ENCODE measurements at places on chromosomes 1 and 21.

DNA sequence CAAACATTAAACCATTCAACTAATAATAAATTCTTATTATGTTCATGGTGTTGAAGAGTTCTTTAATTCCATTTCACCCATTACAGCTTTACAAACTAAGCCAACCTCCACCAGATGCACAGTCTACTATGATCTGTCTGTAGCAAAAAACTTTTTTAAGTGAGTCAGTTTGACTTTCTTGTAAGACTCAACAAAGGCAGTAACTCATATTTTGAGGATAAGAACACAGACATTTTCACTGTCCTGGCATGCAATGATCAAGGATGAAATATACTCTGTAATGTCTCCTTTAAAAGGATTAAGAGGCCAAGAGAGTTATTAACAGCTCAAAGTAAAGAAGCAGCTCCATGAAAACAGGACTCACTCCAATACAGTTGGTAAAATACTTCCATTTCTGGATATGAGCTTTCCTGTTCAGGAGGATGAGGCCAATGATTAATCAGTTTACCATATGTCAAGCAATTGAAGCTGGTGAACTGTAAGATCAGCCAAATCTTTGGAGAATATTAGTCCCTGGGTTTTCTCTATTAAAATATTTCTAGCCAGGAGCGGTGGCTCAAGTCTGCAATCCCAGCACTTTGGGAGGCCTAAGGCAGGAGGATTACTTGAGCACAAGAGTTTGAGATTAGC, 20.6 kb downstream of the XKR8 start:
- no peak for DNase-seq

DNA sequence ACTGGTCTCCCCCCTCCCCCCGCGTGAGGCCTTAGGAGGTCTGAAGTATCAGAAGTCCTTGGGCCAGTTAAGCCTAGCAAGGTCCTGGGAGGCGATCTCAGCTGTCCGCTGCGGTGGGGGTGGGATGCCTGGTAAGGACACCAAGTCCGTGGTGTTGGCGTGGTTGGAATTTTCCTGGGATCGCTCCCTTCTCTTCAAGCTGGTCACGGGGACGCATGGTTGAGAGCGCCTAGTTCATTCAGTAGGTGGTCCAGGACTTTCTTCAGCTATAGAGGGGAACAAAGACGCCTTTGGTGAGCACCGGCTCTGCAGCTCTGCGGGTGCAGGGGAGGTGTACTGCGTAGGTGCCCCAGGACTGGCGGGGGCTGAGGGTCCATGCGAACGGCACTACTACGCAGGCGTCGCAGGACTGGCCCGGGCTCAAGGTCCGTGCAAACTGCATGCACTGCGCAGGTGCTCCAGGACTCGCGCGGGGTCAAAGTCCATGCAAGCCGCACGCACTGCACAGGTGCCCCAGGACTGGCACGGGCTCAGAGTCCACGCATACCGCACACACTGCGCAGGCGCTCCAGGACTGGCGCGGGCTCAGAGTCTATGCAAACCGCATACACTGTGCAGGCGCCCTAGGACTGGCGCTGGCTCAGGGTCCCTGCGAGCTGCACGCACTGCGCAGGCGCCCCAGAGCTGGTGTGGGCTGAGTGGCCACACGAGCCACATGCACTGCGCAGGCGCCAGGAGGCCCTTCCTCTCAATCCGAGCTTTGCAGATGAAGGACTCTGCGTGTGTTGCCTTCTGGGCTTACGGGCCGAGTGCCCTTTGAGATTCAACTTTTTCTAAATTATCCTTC, 36.6 kb upstream of the HMGN1 start:
- peak; percentile 36 for DNase-seq

GRCh38 chr1:233261695-233262094, 33.8 kb downstream of the PCNX2 start:
- DNase-seq: no peak

GRCh38 chr1:100187912-100188311, 9.9 kb upstream of the LRRC39 start:
- DNase-seq: no peak

- DNase-seq: no peak
Observed at GRCh38 chr1:25760871-25761270, 39.1 kb upstream of the SELENON start.

GRCh38 chr1:165367375-165367993, 11.0 kb upstream of the LMX1A start:
- DNase-seq: peak; percentile 82

DNA sequence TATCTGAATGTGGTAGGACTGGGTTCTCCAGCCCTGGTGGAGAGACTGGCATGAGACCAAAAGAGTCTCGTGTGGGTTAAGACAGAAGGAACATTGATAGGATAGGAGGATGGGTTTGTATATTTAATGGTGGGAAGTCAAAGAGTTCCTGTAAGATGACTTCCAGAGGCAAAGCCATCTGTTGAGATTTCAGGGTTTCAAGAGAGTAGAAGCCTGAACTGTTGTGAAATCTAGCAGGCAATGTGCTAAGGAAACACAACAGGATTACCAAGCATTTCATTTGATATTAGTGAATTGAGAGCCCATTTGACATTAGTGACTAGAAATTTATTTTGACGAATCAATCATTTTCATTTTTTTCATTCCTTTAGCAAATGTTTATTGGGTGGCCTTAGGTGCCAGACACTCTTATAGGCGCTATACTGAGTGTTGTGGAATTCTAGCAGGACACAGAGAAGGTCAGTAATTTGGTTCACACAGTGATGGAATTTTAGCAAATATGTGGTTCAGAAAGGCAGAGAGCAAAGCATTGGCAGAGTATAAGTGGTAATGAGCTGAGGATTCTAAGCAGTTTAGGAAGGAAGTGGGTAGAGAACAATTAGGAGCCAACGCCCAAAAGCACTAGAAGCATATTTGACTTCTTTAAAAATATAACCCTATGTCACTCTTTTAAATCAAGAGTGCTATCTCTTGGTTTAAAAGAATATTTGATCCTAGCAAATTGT, 149.3 kb downstream of the AK5 start:
- no peak for DNase-seq

DNA sequence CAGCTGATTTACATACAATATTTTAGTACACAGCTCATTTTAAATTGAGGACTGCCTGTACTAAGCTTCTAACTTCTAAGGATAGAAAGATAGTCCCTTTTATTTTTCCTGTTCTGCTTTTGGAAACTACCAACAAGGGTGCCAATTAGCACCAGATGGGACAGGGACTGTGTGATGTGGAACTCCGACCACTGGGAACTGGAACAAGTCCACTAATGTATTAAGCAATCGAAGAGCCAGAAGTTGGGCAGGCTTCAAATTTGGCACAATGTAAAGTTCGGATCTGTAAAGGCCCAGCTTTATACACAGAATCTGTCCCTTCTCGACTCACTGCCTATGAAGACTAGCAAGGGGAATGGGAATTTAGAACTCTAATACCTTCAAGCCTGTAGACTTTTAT, 149.3 kb downstream of the ZC3H11B start:
- DNase-seq: no peak

DNA sequence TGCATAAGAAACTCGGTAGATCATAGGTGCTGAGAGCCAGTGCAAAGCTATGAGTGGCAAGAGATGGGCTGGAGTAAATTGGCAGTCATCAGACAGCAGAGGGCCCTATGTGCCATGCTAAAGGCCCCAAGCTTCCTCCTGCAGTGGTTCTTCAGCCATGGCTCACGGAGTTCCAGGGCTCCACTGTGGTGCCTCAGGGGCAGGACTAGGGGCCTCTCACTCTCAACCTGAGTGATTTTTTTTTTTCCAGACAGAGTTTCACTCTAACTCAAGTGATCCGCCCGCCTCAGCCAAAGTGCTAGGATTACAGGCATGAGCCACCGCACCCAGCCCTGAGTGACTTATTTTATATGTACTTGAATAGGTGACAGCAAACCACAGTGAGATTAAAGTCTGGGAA, 10.4 kb upstream of the GJA8 start:
- no peak for DNase-seq

Measured in activated CD8-positive, alpha-beta memory T cell treated with anti-CD3 and anti-CD28 coated beads, Interleukin-2, amount 50 U/mL, for 4 hours (primary cell).